ENCODE measurements at places on chromosomes 3 and 15.

DNA sequence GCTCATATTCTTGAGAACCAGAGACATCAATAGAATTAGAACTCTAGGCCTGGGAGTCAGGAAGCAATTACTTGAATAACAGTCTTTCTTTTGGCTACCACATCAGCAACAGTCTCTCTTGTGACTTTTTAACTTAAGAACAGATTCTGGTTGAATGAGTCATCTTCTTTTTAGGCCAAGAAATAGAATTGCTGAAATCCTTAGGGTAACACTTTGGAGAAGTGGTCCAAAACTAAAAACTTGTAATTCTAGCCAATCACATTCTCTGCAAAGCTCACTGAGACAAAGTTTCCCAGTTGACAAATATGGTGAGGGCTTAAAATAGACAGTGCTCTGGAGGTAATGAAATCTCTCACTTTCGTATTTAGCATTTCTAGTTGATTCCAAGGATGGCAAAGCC lies 238.0 kb downstream of the SHOX2 start:
- no peak for DNase-seq

GRCh38 chr3:134369861-134370596 lies 4.2 kb downstream of the AMOTL2 start:
- no peak for DNase-seq

DNA sequence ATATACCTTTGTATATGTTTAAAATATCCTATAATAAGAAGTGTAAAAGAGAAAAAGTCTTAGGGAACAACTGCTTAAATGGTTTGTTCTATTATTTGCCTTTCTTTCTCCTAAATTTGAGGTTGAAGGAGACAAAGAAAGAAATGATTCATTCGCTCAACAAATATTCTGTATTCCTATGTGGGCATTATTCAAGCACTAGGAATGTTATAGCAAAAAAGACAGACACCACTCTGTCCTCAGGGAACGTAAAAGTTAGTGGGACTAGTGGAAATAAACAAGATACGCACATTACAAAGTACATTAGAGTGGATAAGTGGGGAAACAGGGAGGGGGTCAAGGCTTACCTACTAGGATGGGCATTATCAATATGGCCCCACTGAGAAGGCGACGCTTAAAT lies 332.2 kb downstream of the LPP start:
- DNase-seq, result no peak

GRCh38 chr15:66729331-66729951 lies 27.4 kb downstream of the SMAD6 start:
- DNase-seq, result no peak

DNA sequence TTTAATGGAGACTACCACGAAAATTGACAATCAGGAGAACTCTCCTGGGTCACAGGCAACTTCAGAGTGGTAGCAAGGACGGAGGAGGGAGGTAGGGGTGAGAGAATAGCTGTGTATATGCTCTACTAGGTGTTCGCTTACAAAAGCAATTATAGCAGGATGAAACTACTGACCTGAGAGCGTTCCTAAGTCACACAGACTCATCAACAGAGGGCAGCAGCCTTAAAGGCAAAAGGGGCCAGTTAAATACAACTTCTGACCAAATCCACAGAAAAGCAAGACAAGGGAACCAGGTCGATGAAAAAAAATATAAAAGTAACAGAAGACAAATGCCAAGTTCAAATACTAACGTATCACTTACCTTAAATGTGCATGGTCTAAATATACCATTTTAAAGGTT lies 894.6 kb downstream of the PLOD2 start:
- no peak for DNase-seq

DNA sequence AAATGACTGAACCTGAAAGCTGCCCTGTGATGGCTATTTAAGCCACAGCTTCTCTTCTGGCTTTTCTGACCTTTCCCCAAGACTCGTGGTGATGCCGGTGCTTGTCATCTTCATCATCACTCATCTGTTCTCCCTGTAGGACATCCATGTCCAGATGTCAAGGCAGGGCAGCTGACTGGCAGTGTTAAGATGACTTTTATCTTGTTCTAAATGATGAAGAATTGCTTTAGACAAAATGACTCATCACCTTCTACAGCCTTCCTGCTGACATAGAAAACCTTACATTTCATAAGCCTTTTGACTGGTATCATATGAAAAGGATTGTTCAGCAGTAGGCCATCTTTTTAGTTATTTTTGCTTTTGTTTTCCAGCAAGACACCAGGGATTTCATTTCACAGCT lies 67.0 kb upstream of the GPR149 start:
- no peak for DNase-seq

GRCh38 chr15:69885173-69885955 lies 212.4 kb downstream of the TLE3 start:
- peak; percentile 36 for DNase-seq

DNA sequence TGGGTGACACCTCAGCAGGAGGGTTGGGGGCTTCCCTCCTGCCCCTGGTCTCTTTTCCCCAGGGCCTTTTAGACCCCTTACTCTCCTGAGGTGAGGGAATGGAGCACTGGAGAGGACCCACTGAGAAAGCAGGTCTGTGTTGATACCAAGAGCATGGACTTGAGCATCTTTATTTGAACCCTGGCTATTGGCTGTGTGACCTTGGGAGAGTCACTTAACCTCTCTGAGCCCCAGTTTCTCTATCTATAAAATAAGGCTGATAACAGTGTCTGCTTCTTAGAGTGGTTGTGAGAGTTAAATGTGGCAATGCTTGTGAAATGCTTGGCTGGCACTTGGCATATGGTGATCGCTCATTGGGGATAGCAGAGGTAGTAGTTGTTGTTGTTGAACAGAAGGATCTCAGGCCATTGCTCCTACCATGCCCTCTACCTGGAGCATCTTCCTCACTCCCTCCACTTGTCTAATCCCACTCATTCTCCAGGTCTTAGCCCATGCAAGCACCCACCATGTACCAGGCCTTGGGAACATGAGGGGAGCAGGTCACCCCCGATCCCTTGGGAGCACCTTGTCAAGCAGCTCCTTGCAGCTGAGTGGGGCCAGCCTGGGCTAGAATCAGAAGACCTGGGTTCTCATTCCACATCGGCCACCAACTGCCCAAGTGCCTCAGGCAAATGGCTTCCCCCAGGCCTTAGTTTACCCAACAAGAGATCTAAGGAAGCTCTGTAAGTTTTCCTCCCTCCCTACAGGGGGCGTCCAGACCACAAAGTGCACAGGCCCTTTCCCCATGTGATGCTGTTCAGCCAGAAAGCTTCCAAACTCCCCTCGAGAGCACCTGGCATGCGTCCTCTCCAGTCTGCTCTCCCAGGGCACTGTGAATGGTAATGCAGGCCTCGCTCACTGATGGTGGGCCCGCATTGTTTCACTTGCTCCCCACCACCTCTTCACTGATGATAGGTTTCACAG lies 96.7 kb downstream of the LSM3 start:
- no peak for DNase-seq

DNA sequence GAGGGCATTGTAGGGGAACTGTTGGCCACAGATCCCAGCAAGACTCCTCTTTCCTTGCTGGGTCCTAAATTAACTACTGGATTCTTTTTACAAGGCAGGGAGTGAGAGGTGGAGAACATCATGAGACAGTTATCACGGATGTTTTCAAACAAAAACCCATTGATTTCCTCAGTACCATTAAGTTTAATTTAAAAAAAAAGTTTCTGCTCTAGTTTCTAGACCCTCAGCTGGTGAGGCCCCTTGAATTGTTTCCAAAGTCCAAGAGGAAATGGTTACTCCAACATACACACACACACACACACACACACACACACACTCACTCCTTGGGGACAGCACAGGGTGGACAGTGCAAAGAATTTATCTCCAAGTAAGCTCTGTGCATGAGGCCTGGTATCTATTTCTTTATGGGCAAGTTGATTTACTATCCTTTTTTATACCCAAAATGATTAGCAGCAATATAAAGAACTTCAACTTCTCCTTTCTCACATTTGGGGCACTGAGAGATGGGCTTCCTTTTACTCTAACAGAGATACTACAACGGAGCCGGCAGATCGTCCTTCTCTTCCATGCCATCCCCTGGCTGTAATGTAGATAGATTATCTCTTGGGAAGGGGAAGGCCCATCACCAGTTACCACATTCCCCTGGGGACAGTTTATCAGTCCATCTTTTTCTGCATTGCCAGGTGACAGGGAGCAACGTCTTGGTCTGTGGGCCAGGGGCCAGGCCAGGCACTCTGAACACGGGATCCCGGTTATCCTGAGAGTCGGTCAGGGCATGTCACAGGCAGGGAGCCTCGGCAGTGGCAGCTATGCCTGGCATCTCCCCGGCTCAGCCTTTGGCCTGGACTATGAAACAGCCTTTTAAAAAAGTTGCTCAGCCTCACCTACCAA lies 54.7 kb downstream of the CORO2B start:
- DNase-seq, result no peak

DNA sequence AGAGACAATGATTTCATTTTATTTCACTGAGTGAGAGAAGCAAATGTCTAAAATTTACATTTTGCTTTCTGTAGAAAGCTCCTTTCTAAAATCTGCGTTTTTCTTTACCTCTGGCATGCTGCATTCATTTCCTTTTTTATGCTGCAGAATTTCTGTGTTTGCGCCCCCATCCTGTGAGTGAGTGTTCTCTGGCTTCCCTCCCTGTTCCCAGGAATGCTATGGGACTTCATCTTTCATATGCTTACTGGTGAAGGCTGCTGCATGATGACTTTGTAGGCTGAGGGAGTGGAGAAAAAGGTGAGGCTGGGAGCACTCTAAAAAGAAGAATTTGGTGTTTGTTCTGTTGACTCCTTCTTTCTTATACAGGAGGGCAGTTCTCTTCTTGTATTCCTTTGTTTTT lies 7.7 kb upstream of the TMC3 start:
- DNase-seq, result no peak

- DNase-seq, result no peak
These were observed 32.8 kb upstream of the OCA2 start for GRCh38 chr15:28131946-28132345.

GRCh38 chr3:80408030-80408721 lies 640.4 kb upstream of the ROBO1 start:
- no peak for DNase-seq

GRCh38 chr3:189890496-189890895 lies 230.2 kb downstream of the P3H2 start:
- DNase-seq, result no peak

DNA sequence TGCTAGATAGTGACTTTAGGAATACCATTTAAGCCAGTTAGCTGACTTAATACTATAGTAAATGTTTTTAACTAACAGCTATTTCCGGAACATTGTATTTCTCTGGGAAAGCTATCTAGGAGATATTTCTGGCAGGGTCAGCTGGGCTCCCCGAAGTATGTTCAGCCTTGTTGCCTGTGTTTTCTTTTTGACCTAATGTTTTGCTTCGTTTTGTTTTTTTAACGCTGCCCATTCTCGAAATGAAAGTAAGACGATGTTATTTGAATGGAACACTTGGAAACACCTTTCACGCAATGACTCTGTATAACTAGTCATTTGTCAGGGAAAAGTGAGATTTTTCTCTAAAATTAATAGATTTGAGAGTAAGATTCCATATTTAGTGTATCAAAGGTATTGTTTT lies 702.9 kb upstream of the NAALADL2 start:
- no peak for DNase-seq

GRCh38 chr3:168251371-168251770 lies 155.6 kb upstream of the GOLIM4 start:
- no peak for DNase-seq

- no peak for DNase-seq
These were observed 5.2 kb downstream of the CDV3 start for GRCh38 chr3:133578548-133579191.

- DNase-seq, result no peak
These were observed 10.7 kb upstream of the ANXA2 start for GRCh38 chr15:60408463-60408981.

DNA sequence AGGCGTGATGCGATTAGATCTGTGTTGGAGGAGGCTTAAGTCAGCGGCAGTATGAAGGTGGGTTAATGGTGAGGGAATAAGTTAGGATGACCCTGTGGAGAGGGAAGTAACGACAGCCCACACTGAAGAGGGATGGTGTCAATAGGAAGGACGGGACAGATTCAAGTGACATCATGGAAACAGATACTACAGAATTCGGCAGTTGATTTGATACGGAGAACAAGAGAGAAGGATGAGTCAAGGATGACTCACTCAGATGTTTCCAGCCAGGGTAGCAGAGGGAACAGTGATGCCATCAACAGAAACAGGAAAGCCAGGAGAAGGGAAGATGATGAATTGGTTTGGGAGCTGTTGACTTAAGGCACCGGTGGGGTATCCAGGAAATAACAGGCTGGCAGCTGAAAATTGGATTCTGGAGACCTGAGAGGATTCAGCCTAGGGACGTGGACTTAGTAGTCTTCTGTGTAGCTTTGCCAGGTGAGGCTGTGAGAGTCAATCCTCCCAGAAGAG lies 38.0 kb downstream of the SHC4 start:
- DNase-seq, result no peak

DNA sequence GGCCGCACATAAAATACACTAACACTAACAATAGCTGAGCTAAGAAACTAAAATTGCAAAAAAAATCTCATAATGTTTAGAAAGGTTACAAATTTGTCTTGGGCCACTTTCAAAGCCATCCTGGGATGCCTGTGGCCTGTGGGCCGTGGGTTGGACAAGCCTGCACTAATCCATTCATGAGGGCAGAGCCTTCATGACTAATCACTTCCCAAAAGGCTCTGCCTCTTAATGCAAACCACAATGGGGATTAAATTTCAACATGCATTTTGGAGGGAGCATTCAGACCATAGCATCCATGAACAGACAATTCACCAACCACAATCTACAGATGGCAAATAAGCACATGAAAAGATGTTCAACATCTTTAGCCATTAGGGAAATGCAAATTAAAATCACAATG lies 128.2 kb downstream of the SUCLG2 start:
- no peak for DNase-seq

DNA sequence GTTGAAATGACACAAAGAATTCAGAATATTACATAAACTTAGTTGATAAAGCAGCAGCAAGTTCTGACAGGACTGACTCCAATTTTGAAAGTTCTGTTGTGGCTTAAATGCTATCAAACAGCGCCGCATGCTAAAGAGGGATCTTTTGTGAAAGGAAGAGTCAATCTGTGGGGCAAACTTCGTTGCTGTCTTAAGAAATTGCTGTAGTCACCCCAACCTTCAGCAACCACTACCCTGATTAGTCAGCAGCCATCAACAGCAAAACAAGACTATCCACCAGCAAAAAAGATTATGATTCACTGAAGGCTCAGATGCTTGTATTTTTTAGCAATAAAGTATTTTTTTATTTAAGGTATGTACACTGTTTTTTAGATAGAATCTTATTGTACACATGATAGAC lies 14.2 kb downstream of the CRBN start:
- DNase-seq, result no peak

DNA sequence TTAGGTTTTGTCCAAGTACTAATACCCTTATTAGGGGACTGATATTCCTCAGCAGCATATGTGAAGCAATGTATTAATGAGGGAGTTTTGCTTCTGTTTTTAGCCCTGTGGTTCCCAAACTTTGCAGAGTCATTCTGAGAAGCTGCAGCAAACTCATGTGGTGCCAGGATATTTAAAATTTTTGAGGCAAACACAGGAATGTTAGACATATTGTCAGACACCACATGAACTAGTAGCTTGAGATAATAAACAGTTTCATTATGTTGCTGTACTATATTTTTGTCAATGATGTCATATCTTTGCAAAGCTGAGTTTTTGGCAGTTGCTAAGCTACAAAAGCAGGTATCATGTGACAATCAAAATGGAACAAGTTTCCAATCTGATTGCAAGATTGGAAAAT lies 36.6 kb downstream of the ATP6V1A start:
- no peak for DNase-seq

- DNase-seq, result no peak
These were observed 49.1 kb upstream of the TPRG1 start for GRCh38 chr3:189122526-189123205.

GRCh38 chr15:48939648-48940047 lies 24.1 kb downstream of the SHC4 start:
- DNase-seq, result no peak

- DNase-seq, result no peak
These were observed 788.8 kb downstream of the ROBO1 start for GRCh38 chr3:78979028-78979427.
